ENCODE measurements at places on chromosomes 11 and 22.

- DNase-seq: no peak
Observed at GRCh38 chr11:99316776-99317520, 296.2 kb downstream of the CNTN5 start.

DNA sequence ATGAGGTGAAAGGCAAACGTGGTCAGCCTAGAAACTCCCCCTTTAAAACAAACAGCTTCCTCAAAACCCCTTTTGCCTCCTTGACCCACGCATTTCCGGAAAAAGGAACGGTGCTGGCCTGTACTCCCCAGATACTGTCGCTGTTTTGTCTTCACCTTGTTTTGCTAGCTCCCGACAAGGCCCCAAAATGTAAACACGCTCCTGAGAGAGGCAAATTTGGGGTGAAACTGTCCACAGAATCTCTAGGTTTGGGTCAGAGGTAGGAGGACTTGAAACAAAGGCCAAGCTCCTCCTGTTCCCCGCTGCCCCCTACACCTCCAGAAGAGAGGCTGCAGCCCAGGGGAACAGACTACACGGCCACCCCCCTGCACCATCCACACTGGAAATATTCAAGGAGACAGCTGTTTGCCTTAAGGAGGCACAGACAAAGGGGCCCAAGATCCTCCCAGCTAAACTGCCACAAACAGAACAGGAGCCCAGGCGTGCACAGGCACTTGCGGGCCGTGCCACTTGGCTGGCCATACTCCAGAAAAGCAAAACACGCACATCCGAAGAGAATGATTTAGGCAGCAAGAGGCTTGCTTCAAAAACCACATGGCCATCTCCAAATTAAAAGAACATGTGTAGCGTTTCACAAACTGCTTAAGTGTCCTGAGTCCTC lies 160.5 kb upstream of the GRK3 start:
- DNase-seq: no peak

DNA sequence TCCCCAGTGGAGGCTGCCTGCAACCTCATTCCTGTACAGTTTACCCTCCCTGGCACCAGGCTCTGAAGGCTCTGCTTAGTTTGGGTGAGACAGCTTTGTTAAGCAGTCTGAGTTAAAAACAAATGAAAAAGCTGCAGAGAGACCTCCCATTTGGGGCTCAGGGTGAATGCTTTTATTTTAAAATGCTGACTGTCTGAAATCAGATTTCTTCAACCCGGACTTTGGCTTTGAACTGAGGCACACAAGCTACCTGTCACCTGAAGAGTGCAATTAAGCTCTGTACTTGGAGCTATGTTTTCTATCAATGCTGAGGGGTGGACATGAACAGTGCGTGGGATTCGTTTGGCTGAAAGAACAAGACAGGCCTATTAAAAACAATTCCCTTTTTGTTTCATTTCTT lies 217.5 kb upstream of the SORL1-AS1 start:
- no peak for DNase-seq

DNA sequence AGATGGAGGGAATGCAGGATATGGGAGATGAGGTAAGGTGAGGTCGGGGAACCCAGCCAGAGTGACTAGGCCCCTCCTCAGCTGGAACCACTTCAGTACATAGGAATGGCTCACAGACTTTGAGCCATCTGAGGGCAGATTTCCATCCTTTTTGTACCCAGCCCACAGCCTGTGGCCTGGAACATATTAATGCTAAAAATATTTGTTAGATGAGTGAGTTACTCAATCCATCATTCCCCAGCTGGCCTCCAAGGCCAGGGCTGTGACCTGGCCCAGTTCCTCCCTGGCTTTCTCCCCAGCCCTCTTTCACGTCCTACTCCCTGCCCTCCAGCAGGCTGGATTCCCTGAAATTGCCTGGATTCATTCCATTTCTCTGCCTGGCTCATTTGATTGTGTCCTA lies 57.2 kb upstream of the PRDM11 start:
- no peak for DNase-seq

DNA sequence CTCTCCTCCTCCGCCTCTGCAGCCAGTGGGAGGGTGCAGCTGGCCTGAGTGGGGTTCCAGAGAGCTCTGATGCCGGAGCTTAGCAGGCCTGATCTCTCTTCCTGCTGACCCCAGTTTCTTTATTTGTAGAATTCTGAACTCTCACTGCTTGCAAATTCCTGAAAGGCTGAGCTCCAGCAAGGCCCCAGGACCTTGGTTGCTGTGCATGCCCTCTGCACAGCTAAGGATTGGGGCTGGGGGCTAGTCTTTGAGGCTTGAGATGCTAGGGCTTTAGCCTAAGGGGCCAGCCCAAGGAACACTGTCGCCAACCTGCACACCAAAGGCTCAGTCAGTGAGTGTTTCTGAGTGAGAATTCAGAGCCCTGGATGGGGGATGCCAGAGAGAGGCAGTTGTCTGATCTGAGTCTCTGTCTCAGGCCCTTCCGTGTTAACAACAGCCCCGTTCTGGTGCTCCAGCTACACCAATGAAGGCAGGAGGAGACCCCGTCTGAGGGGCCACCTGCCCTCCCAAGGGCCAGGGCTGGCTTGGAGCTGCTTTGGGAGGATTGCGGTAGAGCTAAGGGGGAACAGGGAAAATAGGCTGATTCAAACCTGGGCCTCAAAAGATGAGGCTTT lies 106.0 kb upstream of the LMO1 start:
- DNase-seq: no peak

GRCh38 chr22:39970742-39971141 lies 10.5 kb downstream of the TMA7B start:
- DNase-seq: no peak

GRCh38 chr22:19656541-19657251 lies 57.6 kb upstream of the SEPTIN5 start:
- DNase-seq: no peak

- DNase-seq: no peak
Observed at GRCh38 chr22:20092477-20092854, 12.4 kb downstream of the DGCR8 start.

GRCh38 chr11:8747173-8747572 lies 64.6 kb downstream of the RPL27A start:
- no peak for DNase-seq

Measured in hippocampal formation (tissue), 2 donors.